ENCODE measurements at places on chromosomes 4 and X.
A peak's percentile ranks its signal among the peaks of the same experiment; 100 is the strongest.

- no peak for DNase-seq
Measured at GRCh38 chr4:146190456-146190855, 14.9 kb downstream of the LSM6 start.

- DNase-seq = no peak
Measured at GRCh38 chr4:10713591-10713990, 29.0 kb upstream of the CLNK start.

GRCh38 chr4:123406872-123407271 is 10.3 kb downstream of the SPRY1 start:
- no peak for DNase-seq

DNA sequence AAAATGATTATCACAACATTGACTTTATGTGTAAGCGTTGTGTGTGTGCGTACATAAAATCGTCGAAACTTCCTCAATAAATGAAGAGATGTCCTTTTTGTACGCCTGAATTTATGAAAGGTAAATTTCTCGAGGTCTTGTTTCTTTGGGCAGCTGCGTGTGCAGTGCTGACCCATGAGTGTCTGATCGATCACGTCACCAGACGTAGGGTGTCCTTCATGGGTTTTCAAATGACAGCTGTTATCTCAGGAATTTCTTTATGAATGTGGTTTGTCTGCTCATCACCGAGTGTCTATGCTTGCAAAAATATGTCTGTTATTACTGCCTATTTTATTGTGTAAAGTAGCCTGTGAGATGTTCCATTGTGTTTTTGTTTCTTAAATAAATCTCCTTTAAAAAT is 67.7 kb upstream of the GPR78 start:
- DNase-seq = no peak

DNA sequence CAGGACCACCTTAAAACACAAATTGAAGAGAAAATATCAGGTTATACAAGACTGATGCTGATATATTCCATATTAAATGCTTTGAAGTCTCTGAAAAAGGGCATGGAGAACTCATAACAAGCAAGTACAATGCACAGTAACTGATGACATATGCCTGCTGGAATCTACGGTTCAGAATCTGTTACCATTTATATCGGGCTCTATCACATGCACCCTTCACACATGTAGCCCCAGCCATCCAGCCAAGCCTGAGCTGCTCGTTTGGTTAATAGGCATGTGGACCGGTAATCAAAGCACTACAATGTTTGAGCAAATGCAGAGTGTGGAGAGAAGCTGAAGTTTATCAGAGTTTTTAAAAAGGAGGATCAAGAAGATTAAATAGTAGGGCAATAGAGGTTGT is 11.8 kb downstream of the COMMD8 start:
- DNase-seq = no peak

GRCh38 chr4:56953680-56954520 is 23.5 kb downstream of the NOA1 start:
- DNase-seq = no peak

DNA sequence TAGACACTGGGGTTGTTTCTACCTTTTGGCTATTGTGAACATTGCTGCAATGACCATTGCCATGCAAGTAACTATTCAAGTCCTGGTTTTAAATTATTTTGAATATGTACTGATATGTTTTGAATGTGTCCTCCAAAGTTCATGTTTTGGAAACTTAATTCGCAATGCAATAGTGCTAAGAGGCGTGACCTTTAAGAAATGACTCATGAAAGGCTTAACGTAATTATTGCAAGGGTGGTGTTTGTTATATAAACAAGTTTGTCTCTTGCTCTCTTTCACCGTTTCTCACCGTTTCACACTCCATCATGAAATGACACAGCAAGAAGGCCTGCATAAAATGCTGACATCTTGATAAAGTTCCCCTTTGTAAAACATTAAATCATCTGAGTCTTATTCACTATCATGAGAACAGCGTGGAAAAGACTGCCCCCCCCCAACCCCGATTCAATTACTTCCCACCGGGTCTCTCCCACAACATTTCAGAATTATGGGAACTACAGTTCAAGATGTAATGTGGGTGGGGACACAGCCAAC is 506.9 kb upstream of the FAM47C start:
- no peak for DNase-seq

DNA sequence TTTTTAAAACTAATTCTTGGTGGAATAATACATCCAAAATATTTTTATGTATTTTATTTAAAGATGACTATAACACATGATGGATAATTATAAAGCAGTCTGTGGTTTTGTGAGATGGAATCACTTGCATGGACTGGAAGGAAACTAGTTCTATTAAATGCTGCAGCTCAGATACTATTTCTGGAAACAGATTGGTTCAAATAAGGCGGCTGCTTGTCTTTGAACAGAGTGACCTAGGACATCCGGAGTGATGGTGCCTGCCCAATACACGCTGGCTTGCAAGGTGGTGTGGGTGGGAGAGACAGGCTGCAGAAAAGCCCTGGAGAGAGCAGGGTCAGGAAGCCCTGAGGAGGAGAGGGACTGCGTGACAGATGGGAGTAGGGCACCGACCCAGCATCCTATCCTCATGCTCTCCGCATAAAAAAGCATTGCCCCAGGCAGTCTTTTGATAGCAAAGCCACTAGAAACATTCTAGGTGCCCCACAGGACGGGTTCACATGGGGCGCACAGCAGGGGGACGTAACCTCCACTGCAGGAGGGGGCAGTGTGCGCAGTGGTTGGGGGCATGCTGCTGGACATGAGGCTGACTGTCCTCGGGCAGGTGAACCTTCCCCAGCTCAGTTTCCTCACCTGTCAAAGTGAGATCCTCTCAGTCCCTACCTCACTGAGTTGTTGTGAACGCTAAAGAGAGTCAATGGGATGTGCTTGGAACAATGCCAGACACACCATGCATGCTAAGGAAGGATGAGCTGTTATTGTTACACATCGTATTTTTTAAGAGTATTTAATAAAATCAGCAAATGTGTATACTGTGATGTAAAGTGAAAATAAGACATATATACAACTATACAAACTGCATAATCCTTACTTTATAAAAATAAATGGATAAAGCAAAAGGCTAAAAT is 71.3 kb downstream of the EVC2 start:
- no peak for DNase-seq

- DNase-seq = no peak
Measured at GRCh38 chr4:54499308-54500074, 158.3 kb upstream of the KIT start.

GRCh38 chr4:123825596-123826291 is 429.1 kb downstream of the SPRY1 start:
- no peak for DNase-seq

GRCh38 chrX:123184866-123185276 is 793 bp downstream of the GRIA3 start:
- DNase-seq = no peak

GRCh38 chrX:37350034-37350365 is 836 bp downstream of the PRRG1 start:
- DNase-seq = no peak

GRCh38 chr4:153211986-153212728 is 7.9 kb downstream of the TRIM2 start:
- no peak for DNase-seq

- DNase-seq = no peak
Measured at GRCh38 chr4:14695095-14695845, 307.0 kb upstream of the CPEB2 start.

DNA sequence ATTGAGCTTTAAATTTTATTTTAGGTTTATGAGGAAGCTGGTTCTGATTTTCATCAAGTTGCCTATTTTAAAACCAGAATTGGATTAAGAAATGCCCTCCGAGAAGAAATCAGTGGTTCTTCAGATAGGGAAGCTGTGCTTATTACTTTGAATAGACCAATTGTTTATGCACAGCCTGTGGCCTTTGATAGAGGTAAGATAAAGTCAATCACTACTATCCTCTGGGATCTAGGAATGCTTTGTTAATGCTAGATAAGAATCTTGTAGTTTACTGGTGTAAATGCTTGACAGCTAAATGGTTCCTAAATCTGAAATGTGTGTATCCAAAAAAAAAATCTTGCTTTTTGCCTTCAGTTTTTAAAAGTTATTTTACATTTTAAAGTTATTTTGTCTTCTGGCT is 73.0 kb upstream of the ADAD1 start:
- DNase-seq = no peak

GRCh38 chr4:73730292-73730691 is 10.1 kb upstream of the CXCL8 start:
- DNase-seq = no peak

- no peak for DNase-seq
Measured at GRCh38 chrX:122119361-122119760, 1064.7 kb upstream of the GRIA3 start.

DNA sequence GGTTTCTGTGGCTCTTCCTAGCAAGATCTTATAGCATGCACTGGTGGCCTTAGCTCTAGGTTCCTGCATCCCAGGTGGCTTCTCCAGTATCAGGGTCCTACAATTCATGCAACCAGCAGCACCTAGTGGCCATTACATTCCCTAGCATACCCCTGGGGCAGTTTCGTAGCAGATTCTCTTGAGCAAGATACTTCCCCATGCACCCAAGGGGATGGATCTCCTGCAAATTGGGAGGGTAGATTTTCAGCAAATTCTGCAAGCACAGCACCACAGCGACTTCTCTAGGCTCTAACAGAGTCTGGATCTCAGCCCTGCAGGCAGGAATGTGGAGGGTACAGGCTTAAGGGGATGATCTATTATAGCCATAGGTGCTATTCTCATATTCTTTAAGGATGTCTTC is 13.1 kb upstream of the SLC9B1 start:
- no peak for DNase-seq

- DNase-seq = no peak
Measured at GRCh38 chr4:74006009-74006476, 7.6 kb upstream of the CXCL5 start.

DNA sequence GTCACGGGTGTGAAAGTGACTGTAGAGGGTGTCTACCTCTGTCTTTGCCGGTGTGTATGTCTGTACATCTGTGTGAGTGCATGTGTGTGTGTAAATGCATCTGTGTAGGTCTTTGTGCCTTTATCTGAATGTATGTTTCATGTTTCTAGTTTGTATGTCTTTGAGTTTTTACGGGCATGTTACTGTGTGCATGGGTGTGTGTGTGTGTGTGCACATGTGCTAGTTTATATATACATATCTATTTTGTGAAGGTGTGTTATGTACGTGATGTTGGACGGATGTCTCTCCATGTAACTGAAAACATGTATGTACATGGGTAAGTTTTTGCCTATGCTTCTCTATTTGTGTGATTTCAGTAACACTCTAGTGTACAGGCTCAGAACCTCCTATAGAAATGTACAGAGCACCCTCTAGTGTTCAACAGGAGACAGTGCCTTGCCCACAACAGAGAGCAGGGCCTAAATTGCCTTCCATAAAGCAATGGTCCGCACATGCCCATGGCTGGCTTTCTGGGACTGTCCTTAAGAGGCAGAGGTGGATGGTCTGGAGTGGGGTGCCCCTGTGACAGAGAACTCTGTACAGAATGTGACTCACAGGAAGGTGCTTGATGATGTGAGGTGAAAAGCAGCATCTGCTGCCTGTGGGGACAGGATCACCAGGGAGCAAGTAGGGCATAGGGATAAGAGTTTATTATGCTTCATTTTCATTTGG is 343.5 kb downstream of the RAPGEF2 start:
- peak; percentile 43 for DNase-seq

GRCh38 chrX:49922291-49923241 is at the start of gene CLCN5:
Gene CLCN5, plus strand, starts transcription at chrX:49922596. Its CDS starts 2,703 bp downstream, at chrX:49925299.
- DNase-seq = peak; percentile 89

DNA sequence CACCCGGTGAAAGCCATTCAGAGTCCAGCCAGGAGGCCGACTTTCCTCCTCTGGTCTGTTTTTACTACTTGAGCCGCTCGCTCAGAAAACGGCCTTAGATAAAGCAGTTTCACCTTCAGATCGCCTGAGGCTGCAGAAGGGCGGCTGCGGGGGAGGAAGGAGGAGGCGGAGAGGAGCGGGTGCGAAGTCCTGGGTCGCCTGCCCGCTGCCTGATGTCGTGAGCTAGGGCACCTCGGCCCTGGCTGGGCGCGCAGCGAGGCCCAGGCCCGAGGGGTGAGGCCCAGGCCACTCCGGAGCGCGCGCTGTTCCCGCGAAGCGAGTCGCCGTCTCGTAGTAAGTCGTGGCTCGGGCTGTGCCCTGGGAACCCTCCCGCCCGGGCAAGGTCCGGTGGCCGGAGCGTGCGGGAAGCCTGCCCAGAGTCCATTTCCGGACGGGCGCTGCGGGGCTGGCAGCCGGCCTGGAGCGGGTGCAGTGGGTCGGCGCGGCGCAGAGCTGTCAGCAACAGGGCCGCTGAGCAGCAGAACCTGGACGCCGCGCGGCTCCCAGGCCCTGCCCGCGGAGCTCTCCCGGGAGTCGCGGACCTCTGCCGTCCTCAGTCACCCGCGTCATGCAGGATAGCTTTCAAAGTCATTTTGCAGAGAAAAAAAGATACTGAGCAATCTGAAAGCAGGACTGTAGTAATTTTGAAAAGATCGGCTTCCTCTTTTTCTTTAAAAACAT is 18.6 kb downstream of the TRIM2 start:
- DNase-seq = no peak

GRCh38 chrX:101410461-101410860 is 2.4 kb downstream of the HNRNPH2 start:
- no peak for DNase-seq

- DNase-seq = no peak
Measured at GRCh38 chr4:175776217-175776616, 35.8 kb downstream of the GPM6A start.

- no peak for DNase-seq
Measured at GRCh38 chrX:153902385-153902784, 2.1 kb upstream of the AVPR2 start.

DNA sequence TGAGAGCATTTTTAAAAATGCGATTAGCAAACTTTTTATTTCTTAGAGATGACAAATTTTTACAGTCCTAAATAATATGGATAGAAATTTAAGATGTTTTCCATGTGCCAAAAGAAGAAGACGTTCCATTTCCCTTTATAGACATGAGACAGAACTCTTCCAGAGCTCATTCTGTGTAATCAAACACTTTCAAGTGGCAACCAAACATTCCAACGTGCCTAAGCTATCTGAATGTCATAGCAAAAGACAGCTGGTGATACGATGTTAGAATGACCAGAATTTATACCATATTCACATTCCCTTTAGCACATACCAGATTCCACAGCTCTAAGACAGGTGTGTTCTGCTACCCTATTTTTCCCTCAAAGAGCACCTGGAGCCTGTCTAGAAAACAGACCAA is 133.2 kb downstream of the ENOX2 start:
- no peak for DNase-seq

DNA sequence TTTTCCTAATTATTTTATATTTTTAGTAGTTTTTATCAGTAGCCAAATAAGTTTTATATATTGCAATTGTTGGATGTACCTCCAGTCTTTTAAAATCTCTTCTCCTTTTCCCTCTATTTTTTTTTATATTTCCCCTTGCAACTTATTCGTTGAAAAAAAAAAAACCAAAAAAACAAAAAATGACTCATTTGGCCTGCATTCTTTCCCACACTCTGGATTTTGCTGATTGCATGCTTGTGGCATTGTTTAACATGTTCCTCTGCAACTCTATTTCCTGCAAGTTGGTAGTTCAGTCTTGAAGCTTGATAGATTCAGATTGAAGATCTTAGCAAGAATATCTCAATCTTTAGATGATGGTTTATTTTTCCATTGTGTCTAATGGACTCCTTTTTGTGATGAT is 260.6 kb upstream of the BOD1L1 start:
- no peak for DNase-seq

- no peak for DNase-seq
Measured at GRCh38 chr4:13645075-13645474, 17.6 kb upstream of the BOD1L1 start.

GRCh38 chrX:71618303-71618721 is at the start of gene CXCR3:
Gene CXCR3, minus strand, starts transcription at chrX:71618511. Its CDS starts 62 bp downstream, at chrX:71618449.
- no peak for DNase-seq
